ENCODE measurements at places on chromosomes 11 and 22.
A peak's percentile ranks its signal among the peaks of the same experiment; 100 is the strongest.

- DNase-seq: peak; percentile 72
These were observed 7.8 kb upstream of the NLRP10 start for GRCh38 chr11:7973011-7973410.

- no peak for DNase-seq
These were observed 266.9 kb downstream of the KIRREL3 start for GRCh38 chr11:126733685-126734084.

- peak; percentile 20 for DNase-seq
These were observed 63.2 kb upstream of the SNX19 start for GRCh38 chr11:130979386-130979972.

GRCh38 chr22:49180683-49181024 is 647.0 kb downstream of the BRD1 start:
- no peak for DNase-seq

DNA sequence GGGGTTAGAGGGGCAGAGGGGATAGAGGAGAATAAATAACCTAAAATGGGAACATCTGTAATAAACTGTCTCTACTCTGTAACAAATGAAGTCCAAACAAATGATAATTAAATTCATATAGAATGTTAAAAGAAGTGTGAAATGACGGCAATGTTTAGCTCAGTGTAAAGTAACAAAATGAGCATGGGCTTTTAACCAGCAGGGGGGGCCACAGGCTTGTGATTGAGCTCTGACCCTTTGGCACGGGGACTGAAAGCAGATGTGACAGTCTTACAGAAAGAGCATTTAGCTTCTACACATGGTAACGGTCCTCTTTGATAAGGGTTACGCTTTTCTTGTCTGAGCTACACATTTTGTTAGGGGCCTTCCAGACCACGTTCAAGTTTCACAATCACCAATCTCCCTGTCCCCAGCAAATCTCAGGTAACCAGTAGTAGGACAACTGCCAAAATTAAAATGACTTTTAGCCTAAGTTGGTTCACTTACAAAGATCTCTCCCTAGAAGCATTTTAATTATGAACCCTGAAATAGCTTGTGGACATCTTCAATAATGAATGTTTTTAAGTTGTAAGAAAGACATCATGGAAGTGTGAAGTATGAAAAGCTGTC is 262.5 kb downstream of the DCDC1 start:
- peak; percentile 46 for DNase-seq

All from fibroblast of skin of back (primary cell).